ENCODE measurements at places on chromosomes 2 and 18.

DNA sequence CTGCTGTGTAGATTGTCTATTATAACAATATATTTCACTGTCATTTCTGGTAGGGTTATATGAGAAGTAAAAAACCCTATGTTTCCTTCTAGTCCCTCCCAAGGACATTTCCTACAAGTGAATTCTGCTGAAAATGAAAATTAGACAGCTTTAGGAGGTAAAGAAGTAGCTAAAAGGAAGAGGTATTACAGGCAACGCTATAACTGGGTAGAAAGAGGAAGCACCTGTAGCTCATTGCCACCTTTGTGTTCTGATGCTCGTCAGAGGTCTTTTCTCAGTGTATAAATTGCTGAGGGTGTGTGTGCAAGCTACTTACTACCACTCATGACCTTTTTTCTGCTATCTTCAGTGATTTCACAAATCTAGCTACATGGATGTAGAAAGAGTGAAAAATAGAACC, 1.4 kb downstream of the DNAJC10 start:
- peak; percentile 18 for DNase-seq

- DNase-seq = no peak
These were observed 288.8 kb upstream of the PIK3C3 start for GRCh38 chr18:41666231-41666630.

DNA sequence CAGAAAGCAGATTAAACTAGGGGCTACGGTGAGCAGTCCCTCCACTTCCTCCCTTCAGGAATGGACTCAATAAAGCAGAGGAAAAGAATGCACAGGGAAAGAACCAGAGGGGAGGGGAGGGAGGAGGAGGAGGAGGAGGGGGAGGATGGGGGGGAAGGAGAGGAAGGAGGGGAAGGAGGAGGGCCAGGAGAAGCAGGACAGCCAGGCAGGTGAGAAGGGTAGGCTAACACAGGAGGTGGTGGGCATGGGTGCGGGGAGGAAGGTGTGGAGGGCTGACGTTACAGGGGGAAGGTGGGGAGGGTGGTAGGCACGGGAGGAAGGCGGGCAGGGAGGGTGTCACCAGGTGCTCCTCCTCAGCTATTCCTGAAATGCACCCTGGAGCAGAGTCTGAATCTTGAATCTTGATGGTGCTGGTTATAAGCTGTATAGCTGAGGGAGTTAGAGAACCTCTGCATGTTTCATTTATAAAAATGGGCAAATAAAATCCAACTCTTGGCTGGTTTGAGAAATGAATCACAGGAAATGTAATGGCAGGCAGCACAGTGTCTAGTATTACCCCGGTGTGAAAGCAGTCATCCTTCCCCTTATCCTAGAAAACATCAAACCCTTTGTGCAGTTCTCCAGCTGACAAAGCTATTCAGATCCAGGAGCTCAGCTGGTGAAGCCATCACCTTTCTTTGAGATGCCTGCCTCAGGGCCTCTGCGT, 3.4 kb downstream of the TMEM18 start:
- DNase-seq = no peak

DNA sequence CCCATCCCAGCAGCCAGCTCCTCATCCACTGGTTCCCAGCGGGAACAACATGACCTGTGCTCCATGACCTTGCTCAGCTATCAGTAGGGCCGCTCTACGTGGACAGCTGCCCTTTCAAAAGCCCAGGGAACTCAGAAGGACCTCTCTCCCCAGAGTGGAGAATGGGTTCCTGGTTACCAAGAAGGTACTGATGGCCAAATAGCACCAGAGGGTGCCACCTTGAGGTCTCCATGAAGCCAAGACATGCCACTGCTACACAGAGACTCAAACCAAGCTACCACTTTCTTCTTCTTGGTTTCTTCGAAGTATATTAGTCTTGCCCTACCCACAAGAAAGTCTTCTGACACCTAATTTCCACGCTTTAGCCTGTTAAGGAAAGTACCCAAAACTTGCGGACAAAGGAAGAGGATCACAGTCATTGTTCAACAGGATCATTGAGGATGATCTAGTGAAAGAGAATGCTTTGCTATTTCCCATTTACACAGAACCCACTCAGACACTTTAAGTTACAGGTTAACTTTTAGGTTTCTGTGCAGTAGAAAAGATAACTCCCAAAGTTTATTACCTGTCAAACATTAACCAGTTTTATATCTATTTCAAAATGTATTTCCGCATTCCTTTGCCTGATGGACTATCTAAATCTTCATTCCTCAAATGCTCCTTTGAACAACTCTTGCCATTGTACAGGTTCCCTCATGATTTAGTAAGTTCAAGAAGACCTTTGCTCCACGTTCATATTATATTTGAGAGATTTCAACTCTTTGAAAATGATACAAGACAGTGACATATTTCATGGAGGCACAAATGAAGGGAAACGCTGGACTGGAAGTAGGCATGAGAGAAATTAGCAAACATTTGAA, 102.2 kb downstream of the ALPK2 start:
- DNase-seq = no peak

DNA sequence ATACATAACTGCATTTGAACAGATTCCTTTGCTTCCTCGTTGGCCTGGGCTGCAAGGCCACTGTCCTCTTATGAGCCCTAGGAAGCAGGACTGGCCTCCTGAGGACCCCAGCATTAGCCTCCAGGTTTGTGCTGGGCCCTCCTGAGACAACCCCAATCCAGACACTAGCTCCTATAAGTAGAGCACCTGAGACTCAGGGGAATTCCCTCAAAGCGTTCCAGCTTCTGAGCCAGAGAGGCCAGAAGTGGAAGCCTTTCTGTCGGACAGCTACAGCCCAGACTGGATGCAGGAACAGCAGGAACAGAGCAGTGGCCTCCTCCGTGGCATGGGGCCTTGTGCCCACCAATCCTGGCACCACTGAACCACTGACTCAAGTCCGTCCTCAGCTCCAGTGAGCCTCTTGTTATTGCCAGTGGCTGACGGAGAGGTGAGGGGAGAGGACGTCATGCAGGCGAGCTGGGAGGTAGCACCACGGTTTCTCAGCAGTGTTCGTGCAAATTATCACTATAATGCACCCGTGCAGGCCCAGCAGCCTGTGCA, 67.2 kb downstream of the NPAS2 start:
- no peak for DNase-seq

GRCh38 chr2:55761526-55761925, 67.9 kb upstream of the PNPT1 start:
- DNase-seq = no peak

DNA sequence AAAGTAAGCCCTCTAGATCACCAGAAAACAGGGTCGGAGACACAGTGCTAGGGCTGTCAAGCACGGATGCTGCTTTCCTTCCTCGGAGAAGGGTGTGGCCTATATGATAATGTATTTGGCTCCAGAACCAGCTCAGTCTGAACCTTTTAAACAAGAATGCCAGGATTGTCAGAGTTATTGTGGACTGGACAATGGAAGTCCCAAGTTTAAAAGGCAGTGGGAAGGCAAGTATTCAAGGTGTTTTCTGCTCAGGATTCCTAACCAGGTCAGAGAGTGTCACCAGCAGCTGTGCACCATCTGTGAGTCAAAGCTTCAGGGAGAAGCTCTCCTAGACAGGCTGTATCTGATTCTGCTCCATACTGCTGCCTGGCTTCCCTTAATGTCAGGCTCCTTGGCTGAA, 94.8 kb downstream of the SPOPL start:
- DNase-seq = no peak

GRCh38 chr2:150917961-150918713, 343.5 kb downstream of the RBM43 start:
- no peak for DNase-seq

GRCh38 chr2:7592618-7593140, 675.5 kb downstream of the RNF144A start:
- no peak for DNase-seq

DNA sequence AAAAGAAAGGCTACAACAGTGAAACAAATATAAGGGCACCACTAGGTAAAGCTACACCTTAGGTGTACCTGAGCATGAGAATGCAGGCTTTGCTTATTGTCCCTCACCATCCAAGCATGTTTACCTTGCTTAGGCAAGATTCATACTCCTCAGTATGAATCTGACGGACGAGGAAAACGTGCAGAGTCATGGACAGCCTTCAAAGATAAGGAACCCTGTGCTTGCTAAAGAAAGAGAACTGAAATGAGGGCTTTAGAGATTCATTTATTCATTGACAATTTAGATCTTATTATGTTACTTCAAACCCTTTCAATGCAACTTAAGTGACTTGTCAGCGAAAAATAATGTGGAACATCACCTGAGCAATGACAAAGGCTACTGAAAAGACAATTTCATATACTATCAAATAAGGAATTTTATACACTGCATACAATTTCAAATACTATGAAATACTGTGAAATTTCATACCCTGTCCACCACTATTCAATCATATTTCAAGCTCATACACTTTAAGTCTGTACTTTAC, 21.7 kb downstream of the CLASP1 start:
- DNase-seq = no peak

GRCh38 chr2:52498077-52498750, 1269.4 kb upstream of the CHAC2 start:
- DNase-seq = no peak

GRCh38 chr2:12761104-12761503, 44.4 kb downstream of the TRIB2 start:
- no peak for DNase-seq

GRCh38 chr18:69495338-69495737, 94.7 kb downstream of the DOK6 start:
- no peak for DNase-seq
